Stimulated activated CD8-positive, alpha-beta memory T cell treated with anti-CD3 and anti-CD28 coated beads, Interleukin-4, amount 100 ng/mL, for 4 hours (primary cell): ENCODE measurements at places on chromosomes 4 and X.

DNA sequence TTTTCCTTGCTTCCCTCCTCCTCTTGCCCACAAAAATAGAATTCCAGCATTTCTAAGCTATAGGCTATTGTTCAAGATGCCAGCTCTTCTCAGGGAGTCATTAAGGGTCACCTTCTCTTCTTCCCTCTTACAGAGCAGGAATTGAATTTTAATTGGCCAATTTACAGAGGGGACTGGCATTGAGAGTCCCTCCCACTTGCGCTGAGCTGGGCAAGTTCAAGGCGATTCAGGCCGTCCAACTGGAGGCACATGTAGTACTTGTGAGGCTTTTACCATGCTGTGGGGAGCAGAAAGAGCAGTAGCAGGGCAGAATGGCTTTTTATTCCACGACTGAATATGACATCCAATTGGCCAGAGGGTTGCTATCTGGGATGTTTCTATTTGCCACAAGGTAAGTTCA is 181.9 kb downstream of the SOWAHB start:
- DNase-seq: no peak

DNA sequence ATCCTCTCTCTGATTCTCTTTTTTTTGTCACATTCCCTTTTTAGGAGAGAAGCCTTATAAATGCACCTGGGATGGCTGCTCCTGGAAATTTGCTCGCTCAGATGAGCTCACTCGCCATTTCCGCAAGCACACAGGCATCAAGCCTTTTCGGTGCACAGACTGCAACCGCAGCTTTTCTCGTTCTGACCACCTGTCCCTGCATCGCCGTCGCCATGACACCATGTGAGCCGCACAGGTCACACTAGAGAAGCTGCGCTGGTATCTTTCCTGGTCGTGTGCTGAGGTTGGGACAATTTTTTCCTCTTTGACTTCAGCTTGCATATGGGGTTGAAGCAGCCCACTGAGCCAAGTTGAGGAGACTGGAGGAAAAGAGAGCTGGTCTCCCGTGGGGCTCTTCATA is 52.1 kb downstream of the KLF8 start:
- no peak for DNase-seq

DNA sequence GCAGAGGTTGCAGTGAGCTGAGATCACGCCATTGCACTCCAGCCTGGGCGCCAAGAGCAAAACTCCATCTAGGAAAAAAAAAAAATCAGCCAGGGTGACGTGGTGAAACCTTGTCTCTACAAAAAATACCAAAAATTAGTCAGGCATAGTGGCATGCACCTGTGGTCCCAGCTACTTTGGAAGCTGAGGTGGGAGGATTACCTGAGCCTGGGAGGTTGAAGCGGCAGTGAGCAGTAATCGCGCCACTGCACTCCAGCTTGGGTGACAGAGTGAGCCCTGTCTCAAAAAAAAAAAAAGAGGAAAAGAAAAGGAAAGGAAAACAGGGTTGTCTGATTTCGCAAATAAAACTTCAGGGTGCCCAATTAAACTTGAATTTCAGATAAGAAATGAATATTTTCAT is 106.1 kb downstream of the RBM47 start:
- DNase-seq: no peak

DNA sequence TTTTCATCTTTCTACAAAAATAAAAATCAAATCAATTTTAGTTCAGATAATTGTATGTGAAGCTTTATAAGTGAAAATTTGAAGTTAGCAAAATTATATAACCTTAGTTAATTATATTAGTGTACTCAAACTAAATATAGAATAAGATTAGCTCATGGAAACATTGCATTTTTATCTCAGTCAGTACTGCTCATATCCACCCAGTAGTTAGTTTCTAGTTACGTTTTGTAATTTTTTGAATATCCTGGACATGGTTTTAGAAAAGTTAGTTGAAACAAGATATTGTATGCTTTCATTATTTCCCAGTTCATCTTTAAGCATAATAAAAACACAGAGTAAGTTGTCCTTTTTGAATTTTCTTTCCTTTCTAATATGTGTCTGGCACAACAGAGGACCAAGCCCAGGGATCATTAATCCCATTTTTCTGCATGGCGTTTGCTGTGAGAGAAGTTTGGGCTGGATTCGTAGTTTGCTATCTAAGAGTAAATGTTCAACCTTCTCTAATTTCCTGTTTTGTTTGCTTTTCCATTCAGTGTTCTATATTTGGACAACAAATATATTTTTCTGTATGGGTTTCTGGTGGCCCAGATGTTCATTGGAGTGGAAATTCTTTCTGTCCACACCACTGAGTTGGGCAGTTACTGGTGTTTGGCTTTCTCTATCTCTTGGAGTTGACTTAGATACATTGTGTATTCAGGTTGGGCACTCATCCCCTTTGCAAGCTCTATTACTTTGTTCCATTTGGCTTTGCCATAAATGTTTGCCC is 12.1 kb downstream of the TBL1X start:
- no peak for DNase-seq

- no peak for DNase-seq
Measured at GRCh38 chr4:7434766-7435150, at the start of gene PSAPL1. PSAPL1 (minus strand) TSS chr4:7434930; CDS start chr4:7434879, 51 bp downstream.

GRCh38 chr4:123350191-123350544 is 46.4 kb upstream of the SPRY1 start:
- DNase-seq: no peak

- DNase-seq: no peak
Measured at GRCh38 chr4:75036046-75036830, 103.3 kb downstream of the PARM1 start.

DNA sequence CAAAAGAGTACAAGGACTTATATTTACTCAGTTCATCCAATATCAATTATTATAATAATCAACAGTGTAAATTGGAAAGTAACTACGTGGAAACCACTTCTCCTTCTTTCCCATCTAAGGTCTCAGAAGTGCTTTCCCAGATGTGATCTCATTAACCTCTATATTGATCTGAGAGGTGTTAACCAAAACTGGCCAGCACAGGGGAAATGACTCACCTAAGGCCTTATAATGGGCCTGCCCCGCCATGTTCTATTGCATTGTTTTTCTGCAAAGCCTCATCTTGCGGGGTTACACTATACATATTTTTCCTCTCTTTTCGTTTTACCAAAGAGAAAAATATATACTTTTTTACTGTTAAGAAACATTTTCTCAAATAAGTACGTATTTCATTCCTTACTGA is 20.5 kb downstream of the RAB40A start:
- no peak for DNase-seq

DNA sequence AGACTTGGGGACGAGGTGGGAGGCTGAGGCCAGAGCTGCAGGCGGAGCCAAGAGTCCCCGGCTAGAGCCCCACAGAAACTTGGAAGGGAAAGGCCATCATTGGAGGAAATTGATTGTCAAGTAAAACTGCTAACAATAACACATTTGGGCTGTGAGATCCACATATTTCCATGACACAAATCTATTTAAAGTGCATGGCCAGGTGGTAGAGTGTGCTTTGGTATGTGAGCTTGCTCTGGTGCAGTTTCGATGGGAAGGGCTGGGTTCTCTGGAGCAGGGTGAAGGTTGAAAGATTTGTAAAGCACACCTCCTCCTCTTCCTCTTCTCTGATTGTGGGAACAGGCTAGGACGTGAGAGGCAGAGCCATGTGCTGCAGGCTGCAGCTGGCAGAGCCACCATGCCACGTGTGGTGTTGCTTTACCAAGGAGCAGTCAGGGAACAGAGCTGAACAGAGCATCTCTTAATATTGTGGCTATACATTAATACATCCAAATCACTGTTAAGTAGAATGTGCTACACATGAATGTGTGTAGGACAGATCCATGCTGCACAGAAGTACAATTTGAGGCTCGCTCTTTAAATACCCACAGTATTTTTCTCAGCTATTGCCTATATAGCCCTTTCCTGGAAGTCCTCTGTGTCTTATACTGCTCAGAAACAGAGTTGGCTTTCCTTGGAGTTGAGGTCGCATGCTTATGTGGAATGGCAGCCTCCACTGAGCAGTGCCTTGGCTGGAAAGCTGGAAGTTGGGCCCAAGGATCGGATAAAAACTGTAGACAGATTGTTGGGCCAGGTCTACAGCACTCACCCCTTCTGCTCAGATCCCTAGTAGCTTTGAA is 37.7 kb downstream of the FHDC1 start:
- DNase-seq: no peak

GRCh38 chrX:52420824-52421443 is 52.1 kb downstream of the XAGE2 start:
- no peak for DNase-seq

GRCh38 chrX:43974100-43974475 is 898 bp upstream of the NDP start:
- no peak for DNase-seq

DNA sequence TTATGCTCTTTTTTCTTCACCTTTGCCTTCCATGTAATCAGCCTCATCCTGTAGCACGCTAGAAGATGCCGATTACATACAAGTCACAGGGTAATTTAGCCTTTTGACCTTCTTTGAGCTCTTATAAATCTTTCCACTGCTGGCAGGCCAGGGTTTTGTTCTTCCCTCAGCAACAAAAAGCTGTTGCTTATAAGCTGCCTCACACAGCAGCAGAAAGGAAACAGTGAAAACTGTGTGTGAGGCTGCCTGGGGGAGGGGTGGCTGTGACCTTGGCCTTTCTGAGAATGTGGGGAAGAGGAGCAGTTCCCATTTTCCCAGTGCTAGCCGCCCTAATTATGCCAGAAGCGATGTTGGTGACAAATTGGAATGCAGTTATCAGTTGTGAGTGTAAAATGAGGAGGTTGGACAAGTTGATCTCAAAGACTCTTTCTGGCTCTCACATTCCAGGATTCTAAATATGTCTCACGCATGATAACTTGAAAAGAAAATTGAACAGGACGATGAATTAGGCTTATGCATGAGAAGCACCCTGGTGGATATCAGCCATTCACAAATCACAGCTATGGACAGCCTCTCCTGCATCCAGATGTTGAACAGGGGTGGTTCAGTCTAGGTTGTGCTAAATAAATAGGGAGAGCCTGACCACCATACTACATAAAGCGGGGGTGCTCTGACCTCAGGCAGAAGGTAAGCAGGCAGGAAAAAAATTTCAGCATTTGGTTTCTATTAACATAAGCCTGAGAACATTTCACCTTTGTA is 25.7 kb downstream of the SLITRK2 start:
- no peak for DNase-seq

DNA sequence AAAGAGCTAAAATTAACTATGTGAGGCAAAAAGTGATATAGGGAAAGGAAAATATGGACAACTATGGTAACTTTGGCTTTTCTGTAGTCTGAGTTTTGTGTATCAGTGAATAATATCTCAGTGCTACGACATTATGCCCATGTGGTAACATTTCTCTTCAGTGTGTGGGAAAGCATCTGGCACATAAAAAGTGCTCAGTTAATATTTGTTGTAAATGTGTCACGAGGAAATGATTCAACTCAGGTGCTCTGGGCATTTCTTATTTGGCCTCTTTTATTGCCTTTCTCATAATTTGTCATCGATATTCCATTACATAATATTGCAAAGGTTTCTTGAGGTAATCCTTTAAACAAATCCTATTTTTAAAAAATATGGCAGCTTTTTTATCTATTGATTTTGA is 17.6 kb downstream of the OFD1 start:
- DNase-seq: no peak

DNA sequence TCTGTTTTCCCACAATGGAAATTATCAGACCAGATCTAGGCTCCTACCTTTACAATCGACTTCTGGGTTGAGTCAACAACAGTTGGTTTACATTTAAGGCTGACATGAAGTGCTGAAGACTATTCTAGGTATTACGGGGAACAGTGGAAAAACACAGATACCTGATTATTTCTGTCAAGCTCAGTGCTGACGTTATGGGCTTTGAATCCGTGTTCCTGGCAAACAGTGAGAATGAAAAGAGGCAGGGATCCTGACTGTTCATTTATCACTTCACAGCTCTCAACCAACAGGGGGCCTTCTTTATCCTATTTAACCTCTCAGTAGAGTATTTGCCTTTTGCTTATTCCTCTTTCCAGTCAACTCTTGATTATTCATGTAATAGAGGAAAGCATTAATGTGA is 43.1 kb downstream of the TMEM164 start:
- no peak for DNase-seq

GRCh38 chr4:41361794-41362526 is 105.2 kb downstream of the UCHL1 start:
- no peak for DNase-seq

GRCh38 chr4:100034023-100034664 is 84.1 kb upstream of the H2AZ1 start:
- DNase-seq: no peak

DNA sequence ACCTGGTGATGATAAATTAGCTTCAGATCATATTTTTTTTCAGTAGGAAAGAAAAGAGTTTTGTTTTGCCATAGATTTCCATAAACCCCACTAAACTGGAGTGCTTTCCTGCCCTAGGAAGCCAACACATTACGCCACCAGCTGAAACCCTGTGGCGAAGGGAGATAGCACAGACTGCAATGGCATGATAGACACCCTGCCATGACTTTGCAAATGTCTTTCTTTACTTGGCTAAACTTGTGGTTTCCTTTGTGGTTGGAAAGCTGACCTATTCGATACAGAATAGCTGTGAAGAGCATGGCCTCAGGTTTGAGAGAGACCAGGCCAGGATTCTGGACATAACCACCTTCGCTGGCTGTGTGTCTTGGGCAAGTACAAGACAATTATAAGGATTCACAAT is 19.1 kb downstream of the MFAP3L start:
- DNase-seq: no peak

DNA sequence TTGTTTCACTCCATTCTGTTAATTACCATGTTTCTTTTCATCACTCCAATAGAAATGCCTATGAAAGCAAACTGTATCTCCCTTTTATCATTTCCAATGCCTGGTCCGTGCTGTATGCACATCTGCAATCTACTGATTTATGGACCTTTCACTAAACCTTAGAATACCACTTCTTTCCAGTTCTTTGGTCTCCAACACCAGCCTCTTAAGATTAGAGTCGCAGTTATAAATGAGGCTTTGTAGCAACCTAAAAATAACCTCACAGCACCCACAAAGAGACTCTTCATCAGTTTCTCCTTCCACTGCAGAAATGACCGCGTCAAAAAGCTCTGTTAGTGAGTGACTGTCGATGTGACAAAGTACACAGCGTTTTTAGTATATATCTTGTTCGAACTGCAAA is 282.6 kb downstream of the ADGRA3 start:
- DNase-seq: no peak

DNA sequence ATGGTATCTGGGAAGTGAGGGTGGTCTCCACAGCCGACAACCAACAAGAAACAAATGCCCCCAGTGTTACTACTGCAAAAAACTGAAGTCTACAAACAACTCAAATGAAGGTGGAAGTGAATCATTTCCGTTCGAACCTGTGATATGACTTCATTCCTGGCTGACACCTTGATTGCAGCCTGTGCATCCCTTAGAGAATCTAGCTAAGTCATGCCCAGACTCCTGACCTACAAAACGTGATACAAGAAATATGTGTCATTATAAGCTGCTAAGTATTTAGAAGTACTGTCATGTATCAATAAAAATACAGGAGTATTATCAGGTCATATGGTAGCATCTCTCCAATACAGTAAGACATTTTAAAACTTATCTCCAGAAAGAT is 959.7 kb upstream of the LCORL start:
- no peak for DNase-seq

GRCh38 chr4:83282049-83282535 is 2.5 kb downstream of the COQ2 start:
- DNase-seq: peak; percentile 30
